Activated CD4-positive, CD25-positive, alpha-beta regulatory T cell treated with anti-CD3 and anti-CD28 coated beads, Interleukin-2, amount 50 U/mL, for 72 hours (primary cell): ENCODE measurements at places on chromosomes 6 and 20.

- DNase-seq: no peak
Measured at GRCh38 chr6:45644720-45645119, 267.0 kb upstream of the SUPT3H start.

- no peak for DNase-seq
Measured at GRCh38 chr6:80094017-80094416, 12.5 kb upstream of the BCKDHB start.

GRCh38 chr20:59993736-59994430 lies 35.7 kb downstream of the CDH26 start:
- DNase-seq: no peak

- no peak for DNase-seq
Measured at GRCh38 chr6:129692467-129692866, 17.5 kb downstream of the ARHGAP18 start.

DNA sequence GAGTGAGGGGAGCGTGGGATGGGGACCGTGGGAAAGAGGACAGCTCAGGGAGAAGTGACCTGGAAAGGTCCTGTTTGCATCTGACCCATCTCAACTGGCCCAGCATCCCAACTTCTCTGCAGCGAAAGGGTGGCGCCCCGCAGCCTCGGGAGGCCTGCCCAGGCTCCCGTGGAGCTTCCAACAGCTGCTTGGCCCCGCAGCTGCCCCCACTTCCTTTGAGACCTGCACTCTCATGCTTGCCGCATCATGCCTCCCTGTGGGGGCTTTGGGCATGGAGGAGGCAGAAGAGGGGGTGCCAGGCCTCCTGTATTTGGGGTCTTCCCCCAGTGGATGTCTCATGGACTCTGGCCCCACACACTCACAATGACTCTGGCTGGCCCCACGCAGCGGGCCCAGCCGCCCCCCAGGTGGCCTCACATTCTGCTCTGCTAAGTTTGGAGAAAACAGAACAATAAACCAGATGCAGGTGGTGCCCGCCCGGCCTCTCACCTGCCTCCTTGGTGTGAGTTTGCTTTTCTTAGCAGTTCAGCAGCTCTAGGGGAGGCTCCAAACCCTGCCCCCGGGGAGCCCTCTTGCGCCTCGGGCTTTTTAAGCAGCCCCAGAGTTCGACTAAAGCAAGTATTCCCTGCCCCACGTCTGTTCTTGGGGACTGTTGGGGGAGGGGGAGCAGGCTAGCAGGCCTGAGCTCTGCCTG lies 40.7 kb downstream of the CPXM1 start:
- DNase-seq: no peak

GRCh38 chr6:151290877-151291721 lies 51.3 kb downstream of the AKAP12 start:
- DNase-seq: no peak

GRCh38 chr6:85516168-85516567 lies 66.3 kb downstream of the NT5E start:
- no peak for DNase-seq

DNA sequence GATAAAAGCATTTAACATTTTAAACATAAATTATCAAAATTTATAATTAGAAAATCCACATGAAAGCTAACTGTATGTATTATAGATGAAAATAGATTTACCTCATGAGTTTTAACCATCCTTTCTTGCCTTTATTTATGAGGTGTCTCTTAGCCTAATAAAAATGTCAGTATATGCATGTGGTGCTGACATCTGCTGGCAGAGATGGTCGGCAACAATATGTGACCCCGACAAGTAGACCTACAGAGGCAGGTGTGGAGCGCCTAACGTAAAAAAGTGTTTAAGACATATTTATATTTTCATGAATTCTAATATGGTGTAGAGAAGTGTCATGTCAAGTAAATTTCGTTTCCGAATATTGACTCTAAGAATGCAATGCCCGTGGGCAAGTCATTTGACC lies 149.0 kb upstream of the FUT9 start:
- DNase-seq: no peak

- DNase-seq: no peak
Measured at GRCh38 chr6:107439406-107439805, 20.0 kb downstream of the PDSS2 start.

DNA sequence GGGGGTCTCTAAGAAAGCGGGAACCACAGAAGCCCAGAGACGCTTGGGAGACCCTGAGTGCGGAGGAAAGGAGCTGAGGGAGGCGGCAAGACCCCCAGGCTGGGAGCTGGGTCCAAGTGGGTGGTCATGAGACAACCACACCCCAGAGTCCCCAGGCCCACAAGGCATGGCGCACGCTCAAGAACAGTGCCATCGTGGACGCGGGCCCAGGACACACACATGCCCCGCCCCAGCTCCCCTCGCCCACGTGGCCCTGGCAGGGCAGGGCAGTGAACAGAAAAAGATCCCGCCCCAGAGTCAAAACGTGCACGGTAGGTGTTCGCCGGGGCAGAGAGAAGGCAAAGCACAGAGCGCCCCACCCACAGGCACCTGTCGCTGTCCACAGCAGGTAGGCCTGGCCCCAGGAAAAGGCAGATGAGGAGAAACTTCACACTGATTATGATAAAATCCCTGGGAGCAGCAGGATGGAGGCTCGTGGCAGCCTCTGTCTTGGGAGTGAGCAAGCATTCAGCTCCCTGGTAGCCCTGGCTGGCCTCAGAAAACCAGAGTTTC lies 50.0 kb downstream of the BPIFB1 start:
- DNase-seq: no peak

GRCh38 chr6:54646069-54646950 lies 200.3 kb upstream of the FAM83B start:
- DNase-seq: no peak

DNA sequence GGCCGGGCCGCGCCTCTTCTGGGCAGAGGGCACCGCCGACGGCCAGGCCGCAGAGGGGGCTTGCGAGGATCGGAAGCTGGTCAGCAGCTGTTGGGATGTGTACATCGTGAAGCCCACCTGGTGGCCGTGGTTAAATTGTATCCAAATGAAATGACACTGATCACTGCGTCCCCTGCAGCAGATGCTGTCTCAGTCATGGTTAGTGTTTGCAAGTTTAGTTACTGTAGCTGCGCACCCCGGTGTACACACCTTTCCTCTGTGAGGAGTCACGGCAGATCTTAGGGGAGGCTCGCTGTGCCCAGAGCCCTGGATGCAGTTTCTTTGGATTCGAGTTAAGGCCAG lies 653 bp downstream of the NAA20 start:
- DNase-seq: no peak

DNA sequence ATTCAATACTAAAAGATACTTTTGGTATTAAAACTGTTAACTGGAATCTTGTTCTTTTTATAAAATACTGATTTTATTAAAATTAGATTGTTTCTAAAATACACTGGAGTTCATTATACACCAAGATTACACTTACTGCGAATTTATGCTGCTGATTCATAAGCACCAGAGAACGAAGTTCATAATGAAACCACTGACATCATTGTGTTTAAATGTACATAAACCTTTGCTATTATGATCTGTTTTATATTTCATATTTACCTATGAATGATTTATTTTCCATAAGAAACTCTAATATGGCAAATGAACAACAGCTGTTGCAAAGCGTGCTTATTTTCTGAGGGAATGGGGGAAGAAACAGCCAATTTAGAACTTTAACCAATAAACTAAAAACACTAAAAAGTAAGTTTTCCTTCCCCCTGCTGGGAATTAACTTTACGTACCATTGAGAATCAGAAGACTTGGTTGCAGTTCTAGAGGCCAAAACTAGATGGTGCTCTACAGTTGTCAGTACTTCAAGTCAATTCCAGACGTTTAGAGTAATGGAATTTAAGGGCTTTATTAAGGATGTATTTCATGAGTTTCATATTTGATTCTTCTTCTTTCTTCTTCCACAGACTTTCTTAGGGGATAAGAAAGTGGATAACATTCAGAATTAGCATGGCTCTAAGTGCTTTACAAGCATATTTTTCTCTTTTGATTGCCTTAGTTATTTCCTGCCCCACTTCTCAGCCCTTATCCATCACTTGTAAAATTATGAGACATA lies 30.8 kb upstream of the COL19A1 start:
- DNase-seq: no peak

DNA sequence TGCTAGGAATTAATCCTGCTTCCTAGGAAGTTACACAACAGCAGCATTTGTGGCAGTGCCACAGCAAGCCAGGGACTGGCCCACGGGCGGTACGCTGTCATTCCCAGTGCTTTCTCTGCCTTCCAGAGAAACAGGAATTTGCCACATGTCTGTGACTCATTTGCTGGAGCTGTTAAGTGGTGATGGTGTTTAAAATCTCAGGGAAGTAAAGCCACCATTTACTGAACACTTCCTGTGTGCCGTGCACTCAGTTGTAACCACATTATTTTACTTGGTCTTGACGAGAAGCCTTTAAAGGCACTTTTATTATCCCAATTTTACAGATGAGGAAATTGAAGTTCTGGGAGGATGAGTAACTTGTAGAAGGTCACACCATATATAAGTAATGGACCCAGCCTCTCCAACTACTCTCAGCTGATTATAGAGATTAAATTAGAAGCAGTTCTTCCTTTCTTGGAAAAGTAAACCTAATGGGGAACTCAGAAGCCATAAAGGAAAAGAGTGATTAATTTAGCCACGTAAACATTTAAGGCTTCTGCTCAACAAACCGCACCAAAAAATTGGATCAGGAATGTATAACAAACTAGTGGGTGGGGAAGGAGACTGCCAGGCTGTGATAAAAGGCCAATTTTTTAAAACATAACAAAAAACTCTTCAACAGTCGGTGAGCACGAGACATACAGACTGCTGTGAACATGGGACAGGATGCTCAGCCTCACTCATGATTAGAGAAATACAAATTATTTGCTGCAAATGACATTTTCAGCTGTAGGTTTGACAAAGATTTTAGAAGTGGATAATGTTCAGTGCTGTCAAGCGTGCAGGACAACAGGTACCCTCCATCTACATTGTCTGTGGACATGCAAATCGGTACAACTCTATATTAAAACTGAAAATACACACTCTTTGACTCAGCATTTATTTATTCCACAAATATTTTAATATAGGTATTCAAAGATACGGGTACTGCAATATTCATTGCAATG lies 311.2 kb downstream of the NRN1 start:
- no peak for DNase-seq

DNA sequence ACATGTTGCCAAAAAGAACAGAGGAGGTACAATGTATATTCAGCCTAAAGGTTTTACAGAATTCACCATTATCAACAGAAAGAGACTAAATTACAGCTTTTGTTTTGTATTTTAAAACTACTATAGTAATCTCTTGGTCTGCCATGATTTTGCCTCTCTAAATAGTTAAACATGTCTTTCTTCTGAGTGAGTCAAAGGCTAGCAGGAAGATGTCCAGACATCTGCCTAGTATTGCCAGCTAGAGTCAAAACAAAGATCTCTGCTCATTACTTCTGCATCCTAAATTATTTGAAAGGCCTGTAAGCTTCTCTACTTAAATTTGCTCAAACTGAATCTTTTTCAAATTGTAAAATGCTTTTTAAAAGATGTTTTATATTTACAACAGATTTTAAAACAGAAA lies 8.8 kb downstream of the ASF1A start:
- DNase-seq: no peak

- no peak for DNase-seq
Measured at GRCh38 chr6:33297406-33297955, 1.3 kb downstream of the RGL2 start.

- no peak for DNase-seq
Measured at GRCh38 chr20:483815-484644, 21.7 kb upstream of the TBC1D20 start.

- no peak for DNase-seq
Measured at GRCh38 chr6:15473741-15474161, 189.1 kb downstream of the DTNBP1 start.

DNA sequence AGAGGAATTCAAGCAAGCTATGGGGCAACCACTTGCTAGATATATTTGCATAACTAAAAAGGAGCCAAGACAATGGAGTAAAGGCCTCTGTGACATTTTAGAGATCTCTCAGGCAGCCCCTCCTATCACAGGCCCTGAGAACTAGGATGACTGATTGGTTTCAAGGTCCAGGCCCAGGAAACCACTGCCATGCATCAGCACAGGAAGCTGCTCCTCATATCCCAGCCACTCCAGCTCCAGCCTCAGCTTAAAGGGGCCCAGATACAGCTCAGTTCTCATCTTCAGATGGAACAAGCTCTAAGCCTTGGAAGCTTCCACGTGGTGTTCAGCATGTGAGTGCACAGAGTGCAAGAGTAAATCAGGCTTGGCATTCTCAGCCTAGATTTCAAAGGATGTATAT lies 21.1 kb upstream of the THBS2 start:
- DNase-seq: no peak

DNA sequence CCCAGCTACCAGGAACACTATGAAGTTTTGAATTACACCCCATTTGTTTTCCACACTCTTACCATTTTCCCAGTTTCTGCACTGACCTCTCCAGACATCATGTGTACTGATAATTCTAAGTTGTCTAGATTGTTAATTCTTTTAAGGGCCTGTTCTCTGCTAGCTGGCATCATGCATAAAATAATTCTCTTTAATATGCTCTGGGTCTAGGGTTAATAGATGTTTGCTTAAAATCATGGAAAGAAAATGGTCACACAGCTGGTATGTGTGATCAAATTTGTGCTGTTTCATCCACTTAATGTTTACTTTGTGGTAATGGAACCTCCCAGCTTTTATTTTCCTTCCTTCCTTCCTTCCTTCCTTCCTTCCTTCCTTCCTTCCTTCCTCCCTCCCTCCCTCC lies 49.1 kb downstream of the HFE start:
- DNase-seq: no peak

DNA sequence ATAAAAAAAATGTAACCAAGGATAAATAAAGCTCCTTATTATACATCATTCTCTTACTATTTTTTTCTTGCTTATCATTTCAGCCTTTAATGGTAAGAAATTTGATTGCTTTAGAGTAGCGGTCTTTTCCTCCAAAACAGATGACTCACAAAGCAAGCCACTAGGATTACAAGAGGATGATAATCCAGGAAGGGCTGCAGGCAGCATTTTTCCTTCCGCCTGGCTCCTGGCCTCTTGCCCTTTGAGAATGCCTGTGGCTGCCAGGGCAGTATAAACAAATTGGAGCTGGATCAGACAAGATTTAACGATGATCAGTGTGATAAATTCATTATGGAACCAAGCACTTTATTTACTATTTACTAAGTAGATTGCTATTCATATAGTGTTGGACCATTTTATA lies 9.7 kb upstream of the FBXL4 start:
- no peak for DNase-seq

DNA sequence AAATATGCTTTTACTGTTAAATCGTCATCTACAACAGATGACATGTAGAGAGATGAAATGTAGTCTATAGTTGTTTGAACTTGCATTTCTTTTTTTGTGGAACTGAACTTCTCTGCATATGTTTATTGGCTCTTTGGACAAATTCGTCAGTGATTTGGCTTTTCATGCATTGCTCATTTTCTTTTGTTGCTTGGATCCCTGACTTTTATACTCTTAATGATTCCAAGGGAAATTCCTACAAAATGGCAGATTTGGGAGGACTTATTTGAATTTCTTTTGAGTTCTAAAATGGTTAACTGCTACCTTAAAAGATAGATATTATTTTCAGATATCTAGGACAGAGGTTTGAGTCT lies 65.4 kb downstream of the UTRN start:
- no peak for DNase-seq

DNA sequence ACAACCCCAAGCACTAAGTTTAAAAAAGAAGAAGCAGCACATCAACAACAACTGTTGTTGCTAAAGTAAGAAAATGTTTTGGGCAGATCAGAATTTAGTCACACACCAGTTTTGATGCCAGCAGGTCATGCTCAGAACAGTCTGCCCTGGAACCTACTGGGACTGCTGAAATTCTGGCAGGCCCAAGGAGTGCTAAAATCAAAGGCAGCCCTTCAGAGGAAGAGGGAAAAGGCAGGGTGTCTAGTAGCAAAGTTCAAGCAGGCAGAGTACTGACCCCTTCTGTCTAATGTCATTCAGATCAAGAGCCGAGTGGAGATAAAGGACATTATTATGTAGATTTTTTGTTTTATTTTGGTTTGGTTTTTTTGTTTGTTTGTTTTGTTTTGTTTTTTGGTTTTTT lies 96.6 kb upstream of the LOC128125822 start:
- no peak for DNase-seq
